ENCODE measurements at places on chromosomes 1 and 21.
A peak's percentile ranks its signal among the peaks of the same experiment; 100 is the strongest.

- no peak for DNase-seq
Measured at GRCh38 chr1:16393570-16394521, 26.8 kb downstream of the SZRD1 start.

DNA sequence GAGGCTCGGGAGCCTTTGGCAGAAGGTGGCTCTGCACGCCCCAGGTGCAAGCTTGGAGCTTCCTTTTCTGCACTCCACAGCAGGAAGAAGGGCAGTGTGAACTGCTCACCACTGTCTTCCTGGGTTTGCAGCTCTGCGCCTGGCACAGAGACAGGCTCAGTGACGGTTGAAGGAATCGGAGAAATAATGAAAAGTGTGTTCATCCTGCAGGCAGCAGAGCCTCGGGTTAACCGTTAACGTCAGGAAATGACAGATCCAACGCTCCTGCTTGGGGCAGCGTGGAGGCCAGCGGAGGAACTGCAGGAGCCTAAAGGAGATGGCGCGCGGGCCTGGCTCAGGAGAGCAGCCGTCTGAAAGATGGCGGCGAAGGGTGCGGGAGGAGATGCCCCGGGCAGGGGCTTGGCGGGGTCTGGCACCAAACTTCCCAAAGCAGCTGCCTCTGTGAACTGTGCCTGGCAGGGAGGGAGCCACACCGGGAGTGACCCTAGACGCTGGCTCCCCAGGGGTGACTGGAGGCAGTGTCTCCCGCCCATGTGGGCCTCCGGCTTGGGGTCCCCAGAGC lies 10.9 kb upstream of the SAMD11 start:
- DNase-seq, result no peak

GRCh38 chr1:46187106-46187869 lies 10.9 kb downstream of the POMGNT1 start:
- no peak for DNase-seq

DNA sequence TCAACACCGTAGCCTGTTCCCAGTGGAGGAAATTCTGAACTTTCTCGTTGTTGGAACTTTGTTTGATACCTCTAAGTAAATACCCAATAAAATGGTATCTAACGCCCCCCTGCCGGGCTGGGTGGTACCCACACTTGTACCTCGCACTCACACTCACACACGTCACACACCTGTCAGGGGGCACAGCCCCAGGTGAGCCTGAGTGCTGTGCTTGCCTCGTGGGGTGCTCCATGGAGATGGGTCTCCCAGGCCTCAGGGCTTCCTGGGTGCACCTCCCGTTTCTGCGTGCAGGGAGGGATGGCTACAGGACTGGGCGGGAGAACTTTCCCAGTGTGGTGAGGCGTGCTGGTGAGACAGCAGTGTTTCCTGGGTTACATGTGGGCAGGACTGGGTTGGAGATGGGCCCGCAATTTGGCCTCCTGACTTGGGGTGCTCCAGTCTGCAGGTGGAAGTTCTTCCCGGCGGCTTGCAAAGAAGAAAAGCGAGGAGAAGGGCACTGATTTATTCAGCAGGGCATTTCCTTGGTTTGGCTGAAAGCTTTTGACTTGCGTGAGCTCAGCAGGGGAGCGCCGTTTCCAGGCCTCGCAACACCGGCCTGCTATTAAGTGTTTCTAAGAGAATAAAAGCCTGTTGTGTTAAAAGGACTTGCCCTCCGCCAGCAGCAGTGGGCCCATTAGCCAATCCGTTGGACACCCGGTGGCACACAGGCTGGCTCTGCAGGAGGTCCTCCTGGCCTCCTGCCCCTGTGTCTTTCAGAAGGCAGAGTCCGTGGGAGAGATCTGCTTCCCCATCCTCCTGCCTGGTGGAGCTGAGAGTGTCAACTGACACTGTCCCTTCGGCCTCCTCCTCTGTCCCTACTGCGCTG lies 79.7 kb downstream of the KIF26B start:
- DNase-seq, result no peak

DNA sequence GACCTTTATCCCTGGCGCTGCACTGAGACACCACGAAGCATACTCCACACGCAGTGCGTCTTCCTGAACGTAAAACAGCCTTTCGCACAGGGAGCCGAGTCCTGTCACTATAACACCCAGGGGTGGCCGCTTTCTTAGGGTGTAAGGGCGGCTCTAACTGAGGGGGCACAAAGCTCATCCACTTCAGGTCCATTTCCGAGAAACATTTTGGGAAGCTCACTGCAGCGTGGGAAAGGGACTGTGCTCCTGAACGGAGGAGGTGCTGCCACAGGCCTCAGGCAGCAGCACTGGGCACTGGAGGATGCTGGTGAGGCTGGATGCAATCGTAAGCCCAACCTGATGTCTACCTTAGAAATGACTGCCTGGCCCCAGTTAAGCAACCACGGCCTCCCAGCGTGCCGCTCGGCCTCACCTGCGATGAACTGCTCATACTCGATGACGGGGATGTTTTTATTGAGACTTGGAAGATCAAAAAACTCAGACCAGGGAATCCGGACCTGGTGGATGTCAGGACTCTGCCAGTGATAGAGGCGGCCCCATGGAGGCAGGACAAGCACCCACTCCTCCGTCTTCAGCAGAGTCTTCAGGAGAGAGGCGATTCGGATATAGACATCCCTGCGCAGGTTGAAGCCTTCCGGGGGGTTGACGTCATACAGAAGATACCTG lies 2.3 kb downstream of the POFUT2 start:
- peak; percentile 39 for DNase-seq

- no peak for DNase-seq
Measured at GRCh38 chr1:228219962-228220780, 12.3 kb downstream of the OBSCN start.

Measured in ureter (tissue), 1 donor.